ENCODE measurements at places on chromosomes 12 and 14.
A peak's percentile ranks its signal among the peaks of the same experiment; 100 is the strongest.

DNA sequence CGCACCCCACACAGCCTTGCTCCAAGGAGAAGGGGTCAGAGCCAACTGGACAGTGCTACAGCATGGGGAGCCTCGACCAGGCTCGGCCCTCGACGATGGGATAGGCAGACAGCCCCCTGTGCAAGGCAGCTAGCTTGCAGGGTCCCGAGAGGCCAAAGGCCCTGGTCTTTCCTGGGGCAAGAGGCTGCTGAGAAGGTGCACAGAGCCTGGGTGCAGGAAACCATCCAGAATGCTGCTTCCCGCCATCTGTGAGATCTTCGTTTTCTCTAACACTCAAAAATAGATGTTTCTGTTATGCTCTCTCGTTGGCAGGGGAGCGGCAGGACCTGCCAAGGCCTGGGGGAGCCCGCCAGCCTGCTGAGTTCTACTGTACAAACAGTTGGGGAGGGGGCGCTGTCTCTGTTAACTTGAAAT, 168.0 kb upstream of the RTL1 start:
- DNase-seq = peak; percentile 5

GRCh38 chr12:56146492-56147460, 5.6 kb upstream of the MYL6B start:
- no peak for DNase-seq

- no peak for DNase-seq
Measured at GRCh38 chr14:74545386-74545785, 51.8 kb downstream of the ISCA2 start.

- DNase-seq = no peak
Measured at GRCh38 chr12:89062996-89063395, 289.3 kb downstream of the DUSP6 start.

GRCh38 chr14:45194964-45195363, 58.0 kb downstream of the MIS18BP1 start:
- DNase-seq = no peak

GRCh38 chr14:24368562-24369252, 723 bp downstream of the NFATC4 start:
- DNase-seq = no peak

All from stimulated activated CD4-positive, alpha-beta T cell treated with anti-CD3 and anti-CD28 coated beads, Interleukin-2, amount 100 ng/mL, for 24 hours (primary cell).